Stimulated activated CD8-positive, alpha-beta memory T cell treated with anti-CD3 and anti-CD28 coated beads, Interleukin-7, amount 100 ng/mL, for 4 hours (primary cell): ENCODE measurements at places on chromosomes 1 and 21.
A peak's percentile ranks its signal among the peaks of the same experiment; 100 is the strongest.

- peak; percentile 26 for DNase-seq
Observed at GRCh38 chr1:226061841-226062557, 517 bp upstream of the H3-3A start.

DNA sequence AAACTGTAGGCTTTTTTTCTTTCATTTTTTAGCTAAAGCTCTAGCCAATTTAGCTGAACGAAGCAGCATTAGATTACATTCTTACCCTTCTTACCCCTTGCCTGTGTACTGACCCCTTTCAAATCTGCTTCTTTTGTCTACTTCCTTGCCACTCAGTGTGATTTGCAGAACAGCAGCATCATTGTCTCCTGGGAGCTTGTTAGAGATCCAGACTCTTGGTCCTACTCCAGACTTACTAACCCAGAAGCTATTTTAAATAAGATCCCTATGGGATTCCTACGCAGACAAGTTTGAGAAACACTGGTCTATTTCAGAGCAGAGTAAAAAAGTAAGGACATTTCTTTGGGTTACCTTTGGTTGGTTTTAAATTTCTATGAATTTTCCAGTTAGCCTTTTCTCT is 13.8 kb downstream of the LRRC39 start:
- no peak for DNase-seq

GRCh38 chr1:223176437-223176836 is 33.4 kb upstream of the TLR5 start:
- DNase-seq, result no peak

- no peak for DNase-seq
Observed at GRCh38 chr1:235018161-235018560, 110.5 kb downstream of the TOMM20 start.

DNA sequence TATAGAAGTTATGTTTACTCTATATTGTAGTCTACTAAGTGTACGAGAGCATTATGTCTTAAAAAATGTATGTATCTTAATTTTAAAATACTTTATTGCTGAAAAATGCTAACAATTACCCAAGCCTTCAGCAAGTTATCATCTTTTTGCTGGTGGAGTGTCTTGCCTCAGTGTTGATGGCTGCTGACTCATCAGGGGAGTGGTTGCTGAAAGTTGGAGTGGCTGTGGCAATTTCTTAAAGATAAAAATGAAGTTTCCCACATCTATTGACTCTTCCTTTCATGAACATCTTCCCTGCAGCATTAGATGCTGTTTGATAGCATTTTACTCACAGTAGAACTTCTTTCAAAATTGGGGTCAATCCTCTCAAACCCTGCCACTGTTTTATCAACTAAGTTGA is 95.8 kb downstream of the CDC7 start:
- no peak for DNase-seq

- DNase-seq, result no peak
Observed at GRCh38 chr21:26795412-26795805, 49.8 kb downstream of the ADAMTS1 start.

DNA sequence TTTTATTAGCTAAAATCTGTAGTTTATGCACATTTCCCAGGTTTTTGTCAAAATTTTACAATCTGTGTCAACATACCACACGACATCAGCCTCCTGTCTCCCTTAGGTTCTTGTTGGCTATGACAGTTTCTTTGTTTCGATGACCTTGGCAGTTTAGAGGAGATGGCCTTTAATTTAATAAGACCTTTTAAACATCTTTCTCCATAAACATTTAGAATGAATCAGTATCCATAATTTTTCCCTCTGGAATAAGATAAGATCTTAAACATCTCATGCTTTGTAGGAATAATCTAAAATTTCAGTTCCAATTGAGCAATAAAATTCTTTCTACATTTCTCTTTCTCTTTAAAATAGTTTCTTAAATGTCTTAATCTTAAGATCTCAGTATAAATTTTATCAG is 28.7 kb upstream of the DYRK1A start:
- DNase-seq, result no peak

GRCh38 chr1:150563340-150564038 is 14.3 kb downstream of the ADAMTSL4 start:
- no peak for DNase-seq

- DNase-seq, result no peak
Observed at GRCh38 chr1:19123837-19124236, 86.2 kb downstream of the UBR4 start.

DNA sequence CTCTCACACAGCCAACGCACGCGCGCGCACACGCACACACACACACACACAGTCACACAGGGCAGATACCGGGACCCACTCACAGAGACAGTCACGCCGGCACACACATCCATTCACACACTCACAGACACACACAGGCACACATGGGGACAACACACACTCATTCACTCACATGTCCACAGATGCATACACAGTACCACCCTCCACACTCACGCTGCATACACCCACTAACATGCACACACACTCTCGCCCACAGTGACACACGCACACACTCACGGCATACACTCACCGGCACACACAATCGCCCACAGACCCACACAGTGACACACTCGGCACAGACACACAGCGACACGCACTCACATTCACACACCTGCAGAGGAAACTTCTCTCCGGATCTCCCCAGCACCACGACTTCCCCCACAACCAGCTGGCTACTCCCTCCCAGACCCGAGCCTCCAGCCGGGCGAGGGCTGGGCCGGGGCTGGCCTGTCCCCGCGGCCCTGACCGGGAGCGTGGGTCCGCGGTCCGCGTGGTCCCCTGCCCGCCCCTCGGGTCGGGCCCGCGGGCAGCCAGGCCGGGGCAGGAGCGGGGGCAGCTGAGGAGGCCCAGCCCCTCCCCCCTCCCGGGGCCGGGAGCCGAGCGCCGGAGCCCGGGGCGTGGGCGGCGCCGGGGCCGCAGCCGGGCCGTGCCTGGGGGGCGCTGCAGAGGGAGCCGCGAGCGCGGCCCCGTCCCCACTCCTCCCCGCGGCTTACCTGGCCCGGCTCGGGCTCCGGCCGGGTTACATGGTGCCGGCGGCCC is 552 bp downstream of the DLGAP3 start:
- DNase-seq, result peak; percentile 6

GRCh38 chr1:203695116-203695515 is 68.5 kb downstream of the ATP2B4 start:
- DNase-seq, result no peak

GRCh38 chr1:87673748-87674147 is 345.1 kb downstream of the LMO4 start:
- DNase-seq, result no peak

DNA sequence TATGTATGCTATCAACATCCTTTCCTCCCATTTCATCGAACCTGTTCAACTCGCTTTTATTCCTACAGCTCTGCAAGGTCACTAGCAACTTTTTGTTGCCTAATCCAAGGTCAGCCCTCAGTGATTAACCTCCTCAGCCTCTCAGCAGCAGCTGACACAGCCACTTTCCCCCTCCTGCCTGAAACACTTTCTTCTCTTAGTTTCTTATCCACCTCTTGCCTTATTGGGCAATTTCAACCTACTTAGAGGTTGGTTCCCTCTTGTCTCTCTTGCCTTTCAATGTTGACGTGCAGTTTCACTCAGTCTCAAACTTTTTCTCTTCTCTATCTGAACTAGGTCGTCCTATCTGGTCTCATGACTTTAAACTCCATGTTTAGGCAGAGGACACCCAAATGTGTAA is 156.3 kb downstream of the C1orf94 start:
- DNase-seq, result no peak

DNA sequence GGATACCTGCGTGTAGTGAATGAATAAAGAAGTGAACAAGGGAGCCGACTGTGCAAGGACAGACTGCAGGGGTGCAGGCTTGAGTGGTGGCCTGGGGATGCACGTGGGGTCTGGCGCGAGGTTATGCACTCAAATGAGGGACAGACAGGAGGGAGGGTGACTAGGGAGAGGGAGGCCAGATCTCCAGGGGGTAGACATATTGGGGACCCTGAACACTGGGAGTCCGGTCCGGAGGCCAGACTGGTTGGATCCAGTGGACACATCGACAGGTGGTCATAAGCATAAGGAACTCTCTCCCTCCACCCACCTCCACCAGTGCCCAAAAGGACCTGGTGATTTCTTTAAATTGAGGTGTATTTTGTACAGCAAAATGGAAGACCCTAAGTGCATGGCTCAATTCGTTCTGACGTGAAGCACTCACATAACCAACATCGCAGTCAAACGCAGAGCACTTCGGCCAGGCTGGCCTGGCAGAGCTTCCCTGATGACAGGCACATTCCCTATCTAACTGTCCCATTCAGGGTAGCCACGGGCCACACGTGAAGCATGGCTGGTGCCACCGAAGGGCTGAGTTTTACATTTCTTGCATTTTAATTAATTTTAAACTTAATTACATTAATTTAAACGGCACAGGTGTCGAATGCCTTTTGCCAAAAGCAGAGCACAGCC is 14.0 kb downstream of the WNT3A start:
- no peak for DNase-seq
